HFF-Myc (cell line): ENCODE measurements at places on chromosomes 7 and 10.
A peak's percentile ranks its signal among the peaks of the same experiment; 100 is the strongest.

DNA sequence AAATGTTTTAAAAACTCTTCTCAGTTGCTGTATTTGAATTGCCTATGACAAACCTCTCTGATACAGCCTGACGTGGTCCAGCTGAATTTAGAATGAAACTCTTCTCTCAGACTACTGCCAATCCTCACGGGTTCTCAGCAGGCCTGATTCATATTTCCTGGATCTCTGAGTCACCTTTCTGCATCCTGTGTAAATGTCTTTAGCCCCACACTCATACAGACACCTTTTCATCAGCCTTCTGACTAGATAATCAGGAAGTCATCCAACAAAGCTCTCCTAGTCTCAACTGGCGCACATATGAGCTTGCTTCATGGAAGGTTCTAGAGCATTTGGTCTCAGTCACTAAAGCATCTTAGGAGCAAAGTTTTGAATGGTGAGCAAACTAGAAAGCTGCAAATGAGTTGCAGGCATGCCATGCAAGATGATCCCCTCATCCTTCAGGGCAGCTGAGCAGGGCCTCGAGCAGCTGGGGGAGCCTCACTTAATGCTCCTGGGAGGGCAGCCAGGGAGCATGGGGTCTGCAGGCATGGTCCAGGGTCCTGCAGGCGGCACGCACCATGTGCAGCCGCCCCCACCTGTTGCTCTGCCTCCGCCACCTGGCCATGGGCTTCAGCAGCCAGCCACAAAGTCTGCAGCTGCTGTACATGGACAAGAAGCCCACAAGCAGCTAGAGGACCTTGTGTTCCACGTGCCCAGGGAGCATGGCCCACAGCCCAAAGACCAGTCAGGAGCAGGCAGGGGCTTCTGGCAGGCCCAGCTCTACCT, 182.8 kb downstream of the ARHGAP12 start:
- DNase-seq, result peak; percentile 88

DNA sequence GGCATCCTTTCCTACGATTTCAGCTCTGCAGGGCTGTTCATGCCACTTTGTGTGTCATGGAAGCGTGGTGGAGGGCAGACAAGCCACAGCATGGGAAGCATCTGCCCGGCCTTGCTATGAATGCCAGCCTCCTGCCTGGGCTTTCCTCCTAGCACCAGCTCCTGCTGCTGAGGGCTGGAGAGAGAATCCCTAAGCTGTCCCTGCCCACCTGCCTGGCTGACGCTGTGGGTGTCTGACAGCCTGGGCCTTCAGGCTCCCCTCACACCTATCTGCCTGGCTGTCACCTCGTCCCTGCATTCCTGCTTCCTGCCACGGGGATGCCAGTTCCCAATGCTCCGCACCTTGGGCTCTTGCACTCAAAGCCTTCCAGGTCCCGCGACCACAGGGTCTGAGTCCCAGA, 606.5 kb upstream of the MGMT start:
- no peak for DNase-seq

DNA sequence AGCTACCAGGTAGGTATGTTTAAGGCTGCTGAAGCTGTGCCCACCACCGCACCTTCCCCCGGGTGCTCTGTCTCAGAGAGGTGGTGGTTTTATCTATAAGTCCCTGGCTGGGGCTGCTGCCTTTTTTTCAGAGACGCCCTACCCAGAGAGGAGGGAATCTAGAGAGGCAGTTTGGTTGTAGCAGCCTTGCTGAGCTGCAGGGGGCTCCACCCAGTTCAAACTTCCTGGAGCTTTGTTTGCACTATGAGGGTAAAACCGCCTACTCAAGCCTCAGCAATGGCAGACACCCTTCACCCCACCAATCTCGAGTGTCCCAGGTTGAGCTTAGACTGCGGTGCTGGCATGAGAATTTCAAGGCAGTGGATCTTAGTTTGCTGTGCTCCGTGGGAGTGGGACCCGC, 43.6 kb upstream of the CYP2C18 start:
- no peak for DNase-seq

- no peak for DNase-seq
Observed at GRCh38 chr7:122686360-122686878, 12.5 kb downstream of the RNF133 start.

DNA sequence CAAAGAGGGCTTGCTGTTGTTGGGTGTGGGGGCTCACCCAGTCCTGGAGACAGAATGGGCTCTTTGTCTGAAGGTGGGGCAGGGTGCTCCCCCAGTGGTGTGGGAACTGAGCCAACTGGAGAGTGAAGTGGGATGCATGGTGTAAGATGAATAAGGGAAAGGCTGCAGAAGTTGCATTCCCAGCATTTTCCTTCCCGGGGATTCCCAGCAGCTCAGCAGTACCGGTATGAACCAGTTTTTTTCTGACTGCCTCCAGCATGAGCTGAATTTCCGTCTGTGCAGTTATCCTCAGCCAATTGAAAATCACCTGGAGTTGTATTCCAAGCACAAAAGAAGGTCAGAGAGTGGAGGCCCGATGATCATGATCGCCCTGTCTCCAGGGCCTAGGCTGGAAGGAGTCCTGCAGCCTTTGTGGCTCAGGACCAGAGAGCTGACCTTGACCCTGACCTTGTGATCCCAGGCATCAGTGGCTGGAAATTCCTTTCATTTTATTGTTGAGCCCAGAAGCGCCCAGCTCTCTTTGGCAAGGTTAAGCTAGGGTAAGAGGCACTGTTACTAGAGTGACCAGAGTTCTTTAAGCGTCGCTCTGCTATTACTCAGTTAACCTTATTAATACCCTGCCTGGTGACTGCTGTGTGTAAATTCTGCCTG, 33.4 kb downstream of the OGDH start:
- peak; percentile 84 for DNase-seq

DNA sequence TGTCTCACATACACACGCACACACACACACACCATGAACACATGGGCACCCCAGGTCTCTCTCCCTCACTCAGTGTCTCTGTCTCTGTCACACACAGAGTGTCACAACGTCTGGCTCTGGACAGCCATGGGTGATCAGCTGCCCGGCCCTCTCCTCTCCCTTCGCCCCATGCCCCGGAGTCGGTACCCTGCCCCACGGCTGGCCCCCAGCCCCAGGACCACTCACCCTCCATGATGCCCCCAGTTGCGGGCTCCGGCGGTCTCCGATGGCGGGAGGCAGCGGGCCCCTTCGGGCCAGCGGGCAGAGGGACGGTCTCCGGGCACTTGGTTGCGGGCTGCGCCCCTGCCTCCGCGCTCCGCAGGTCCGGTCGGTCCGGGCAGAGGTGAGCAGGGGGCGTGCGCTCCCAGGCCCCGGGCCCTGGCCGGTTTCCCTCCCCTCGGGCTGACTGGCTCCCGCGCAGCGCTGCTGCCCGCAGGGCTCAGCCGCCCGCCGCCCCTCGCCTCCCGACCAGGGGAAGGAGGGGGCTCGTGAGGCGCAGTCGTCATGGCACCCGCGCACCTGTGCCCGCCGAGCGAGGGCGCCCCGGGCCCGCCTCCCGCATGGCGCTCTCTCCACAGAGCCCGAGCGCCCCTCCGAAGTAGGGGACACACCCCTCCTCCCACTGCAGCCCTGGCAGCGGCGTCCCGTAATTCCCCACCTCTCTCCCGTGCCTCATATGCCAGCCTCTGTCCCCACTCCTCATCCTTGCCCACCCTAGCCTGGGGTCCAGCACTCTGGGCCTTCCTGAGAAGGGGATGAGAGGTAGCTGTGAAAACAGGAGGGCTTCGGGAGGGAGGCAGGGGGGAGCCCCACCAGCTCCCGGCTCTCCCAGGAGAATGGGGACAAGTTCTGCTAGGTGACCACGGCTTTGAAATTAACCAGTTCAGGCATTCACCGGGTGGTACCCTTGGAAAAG, at the start of gene NPFFR1:
TSS of gene NPFFR1 (minus strand) at position 560 of the 955 bp plus-strand sequence. CDS start at position 232, 328 bp downstream.
- DNase-seq, result no peak
